Hindlimb muscle (tissue), 1 donor: ENCODE measurements at places on chromosomes 12 and 14. TPM values are rescaled to one million over a fixed set of nuclear protein-coding genes. Genes with fewer than 3 reads are reported as not detected.

GRCh38 chr12:67498991-67499390, 149.6 kb upstream of the DYRK2 start:
- DNase-seq: no peak

DNA sequence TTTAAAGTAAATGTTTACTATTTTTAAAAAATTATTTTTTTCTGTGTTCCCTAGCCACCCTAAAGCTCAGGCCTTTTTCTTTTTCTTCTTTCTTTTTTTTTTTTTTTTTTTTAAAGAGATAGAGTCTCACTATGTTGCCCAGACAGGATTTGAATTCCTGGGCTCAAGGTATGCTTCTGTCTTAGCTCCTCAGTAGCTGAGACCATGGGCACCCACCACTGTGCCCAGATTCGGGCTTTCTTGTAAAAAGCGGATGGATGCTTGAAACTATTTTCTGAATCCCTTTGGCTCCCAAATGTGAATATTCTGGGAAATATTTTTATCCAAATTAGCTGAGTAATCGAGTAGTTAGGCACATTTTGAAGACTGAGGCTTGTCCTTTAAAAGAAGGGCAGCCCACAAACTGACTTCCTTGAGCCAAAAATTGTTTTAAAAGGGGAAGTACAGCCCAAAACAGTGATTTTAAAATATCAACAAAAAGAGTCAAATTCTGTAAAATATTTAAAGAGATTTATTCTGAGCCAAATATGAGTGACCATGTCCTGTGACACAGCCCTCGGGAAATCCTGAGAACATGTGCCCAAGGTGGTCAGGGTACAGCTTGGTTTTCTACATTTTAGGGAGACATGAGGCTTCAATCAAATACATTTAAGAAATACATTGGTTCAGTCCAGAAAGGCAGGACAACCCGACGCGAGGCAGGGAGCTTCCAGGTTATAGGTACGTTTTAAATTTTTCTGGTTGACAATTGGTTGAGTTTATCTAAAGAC, 28.8 kb upstream of the HIGD1C start:
- no peak for DNase-seq

GRCh38 chr12:124820199-124820598, 43.5 kb downstream of the SCARB1 start:
- DNase-seq: no peak

GRCh38 chr12:44313188-44313587, 477.3 kb downstream of the TMEM117 start:
- DNase-seq: no peak

DNA sequence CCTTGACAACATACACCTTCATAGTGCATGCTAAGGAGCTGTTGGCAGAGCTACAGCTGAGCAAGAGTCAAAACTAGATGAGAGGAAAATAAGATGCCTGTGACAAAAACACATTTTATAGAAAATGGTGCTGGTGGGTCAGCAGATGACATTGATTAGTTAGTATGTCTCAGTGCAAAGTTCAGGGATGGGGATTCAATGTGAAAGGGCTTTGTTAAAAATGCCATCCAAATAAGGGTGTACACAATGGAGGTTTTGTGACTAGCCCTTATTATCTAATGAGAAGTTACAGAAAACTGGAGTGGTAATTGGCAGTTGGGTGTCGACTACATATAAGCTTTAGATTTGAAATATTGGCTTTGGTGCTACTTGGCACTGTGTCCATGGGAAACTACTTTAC, 169.0 kb downstream of the MON2 start:
- DNase-seq: no peak

- DNase-seq: no peak
These were observed 2.1 kb upstream of the YY1 start for GRCh38 chr14:100236881-100237280.

- DNase-seq: no peak
These were observed 234.4 kb upstream of the CLEC14A start for GRCh38 chr14:38490273-38490672.

- DNase-seq: peak; percentile 20
These were observed 457.0 kb downstream of the PCNX1 start for GRCh38 chr14:71363946-71364925.

GRCh38 chr14:23828616-23829015, 125.0 kb upstream of the DHRS4 start:
- no peak for DNase-seq

- DNase-seq: no peak
These were observed 115.7 kb downstream of the DIO2 start for GRCh38 chr14:80095623-80096022.

- DNase-seq: no peak
These were observed 57.1 kb downstream of the VWF start for GRCh38 chr12:6067152-6067916.

GRCh38 chr12:109939504-109939903, 39.4 kb downstream of the TCHP start:
- DNase-seq: no peak

DNA sequence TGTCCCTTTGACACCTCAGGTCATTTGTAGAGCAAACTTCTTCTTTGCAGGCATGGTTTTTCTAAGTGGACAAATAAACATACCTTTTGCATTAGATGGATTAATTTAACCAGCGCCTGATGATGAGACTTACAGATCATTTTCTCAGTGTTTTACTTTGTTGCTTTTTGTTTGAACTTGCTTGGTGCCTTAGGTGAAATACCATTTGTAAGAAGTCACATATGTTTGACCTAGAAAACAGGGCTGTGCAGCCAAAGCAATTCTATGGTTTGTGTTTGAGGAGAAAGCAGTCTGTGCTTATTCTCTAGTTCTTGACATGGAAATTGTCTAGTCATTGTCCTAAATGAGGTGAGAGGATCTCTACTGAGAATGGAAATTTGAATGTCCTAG, 111.1 kb downstream of the DIP2B start:
- no peak for DNase-seq

GRCh38 chr12:26642361-26642760, 190.6 kb downstream of the ITPR2 start:
- no peak for DNase-seq

GRCh38 chr12:105316931-105317852, 13.3 kb upstream of the C12orf75 start:
- DNase-seq: no peak

- DNase-seq: no peak
These were observed 42.9 kb upstream of the SINHCAF start for GRCh38 chr12:31368666-31369361.

GRCh38 chr12:15152456-15152855, 68.8 kb downstream of the RERG start:
- DNase-seq: no peak

GRCh38 chr12:67692966-67693365, 44.4 kb downstream of the DYRK2 start:
- no peak for DNase-seq

DNA sequence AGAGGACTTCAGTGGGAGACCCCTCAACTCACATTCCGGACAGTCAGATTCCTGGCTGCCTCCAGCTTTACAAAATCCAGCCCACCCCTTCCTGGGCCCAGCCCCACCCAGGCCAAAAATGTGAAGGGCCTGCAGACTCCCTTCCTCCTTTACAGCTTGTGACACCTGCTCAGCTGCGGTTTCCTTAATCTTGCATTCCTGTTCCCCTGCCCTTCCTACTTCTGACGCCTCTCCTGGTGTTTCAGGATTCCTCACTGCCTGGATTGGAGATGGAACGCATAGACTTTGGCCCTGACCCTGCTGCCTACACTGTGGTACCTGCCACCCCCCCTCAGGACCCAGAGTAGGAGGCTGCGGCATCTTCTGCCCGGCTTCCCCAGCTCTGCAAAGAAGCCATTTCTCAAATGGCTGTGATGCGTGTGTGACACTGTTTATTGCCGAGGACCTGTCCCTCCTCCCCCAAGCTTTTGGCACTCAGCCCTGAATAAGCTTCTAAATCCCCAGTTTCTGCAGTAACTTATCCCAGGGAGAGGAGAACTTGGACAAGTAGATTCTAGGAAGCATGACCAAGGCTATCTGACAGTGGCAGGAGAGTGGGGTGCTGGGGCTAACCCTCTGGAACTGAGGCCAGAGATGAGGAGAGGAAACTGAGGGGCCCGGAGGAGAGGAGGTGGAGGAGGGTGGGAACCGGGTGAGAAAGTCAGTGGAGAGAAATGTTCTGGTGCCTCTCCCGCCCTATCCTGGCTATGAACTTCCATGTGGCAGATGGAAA, 24.9 kb upstream of the BCDIN3D start:
- DNase-seq: no peak

- no peak for DNase-seq
These were observed at the start of gene LBHD2 for GRCh38 chr14:103084021-103084919. LBHD2 (plus strand) TSS chr14:103084210; CDS start chr14:103086013, 1,803 bp downstream.

DNA sequence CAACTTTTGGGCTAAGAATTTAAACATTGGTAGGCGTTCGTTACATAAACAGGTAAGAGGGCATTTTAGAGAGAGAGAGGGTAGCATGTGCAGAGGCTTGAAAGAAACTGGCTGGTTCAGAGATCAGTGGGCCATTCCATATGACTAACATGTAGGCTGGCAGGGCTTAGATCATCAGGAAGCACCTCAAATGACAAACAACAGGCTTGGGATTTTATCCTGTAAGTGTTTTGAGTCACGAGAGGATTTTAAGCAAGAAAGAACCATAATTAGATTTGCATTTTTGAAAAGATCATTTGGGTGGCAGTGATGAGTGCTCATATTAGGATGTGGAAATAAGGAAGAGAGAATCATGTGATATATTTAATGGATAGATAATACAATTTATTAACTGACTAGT, 8.7 kb upstream of the PLEKHA5 start:
- no peak for DNase-seq

- no peak for DNase-seq
These were observed 416.2 kb downstream of the SOX5 start for GRCh38 chr12:23533265-23533664.

DNA sequence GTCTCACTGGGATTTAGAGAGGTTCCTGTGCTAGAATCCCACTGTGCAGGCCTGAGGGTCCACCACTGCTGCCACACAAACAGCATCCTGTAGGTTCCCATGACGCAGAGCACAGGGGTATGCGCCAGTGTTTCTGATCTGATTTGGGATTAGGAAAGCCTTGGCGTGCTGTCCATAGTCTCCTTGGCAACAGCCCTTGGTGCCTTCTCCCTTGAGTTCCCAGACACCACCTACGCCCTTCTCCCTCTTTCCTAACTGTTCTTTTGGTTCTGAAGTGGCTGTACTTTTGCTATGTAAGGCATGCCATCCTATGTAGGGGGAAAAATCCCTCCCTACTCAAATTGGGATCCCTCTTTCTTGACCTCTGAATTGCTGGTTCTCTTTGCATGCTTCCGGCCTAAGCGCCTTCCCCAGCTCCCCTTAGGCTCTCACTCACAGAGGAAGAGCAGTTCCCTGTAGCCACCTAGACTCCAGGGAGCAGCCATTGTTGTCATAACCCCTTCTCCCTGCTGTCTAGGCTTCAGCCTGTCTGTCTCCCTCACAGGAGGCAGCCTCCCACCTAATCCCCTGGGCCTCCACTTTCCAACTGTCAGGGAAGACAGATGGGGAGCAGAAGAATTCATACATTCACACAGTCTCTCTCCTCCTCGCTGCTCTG, 14.8 kb upstream of the RIC8B start:
- DNase-seq: no peak

DNA sequence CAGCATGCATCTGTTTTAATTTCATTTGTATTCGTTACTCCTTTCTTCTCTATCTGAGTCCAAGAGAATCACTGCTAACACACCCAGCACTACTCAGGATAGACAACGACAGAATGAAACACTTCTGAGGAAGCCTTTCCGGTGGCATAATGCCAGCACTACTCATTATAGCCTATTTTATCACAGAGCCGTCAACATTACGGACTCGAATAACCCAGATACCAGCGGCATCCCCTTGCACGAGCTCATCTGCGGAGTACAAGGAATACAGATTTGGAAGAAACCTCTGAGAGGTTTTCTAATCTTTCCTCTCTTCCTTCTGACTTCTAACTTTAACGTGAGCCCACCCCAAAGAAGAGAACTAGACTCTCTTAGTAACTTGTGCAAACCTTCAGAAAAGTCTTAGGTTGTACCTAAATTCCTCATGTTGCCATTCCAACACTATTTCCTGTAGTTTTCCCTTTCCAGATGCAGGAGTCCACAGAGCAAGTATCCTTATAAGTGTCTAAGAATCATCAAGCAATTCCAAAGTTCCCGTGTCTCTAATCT, 248.1 kb downstream of the APAF1 start:
- DNase-seq: no peak

- DNase-seq: no peak
These were observed 21.8 kb downstream of the SLC15A4 start for GRCh38 chr12:128801879-128802391.

DNA sequence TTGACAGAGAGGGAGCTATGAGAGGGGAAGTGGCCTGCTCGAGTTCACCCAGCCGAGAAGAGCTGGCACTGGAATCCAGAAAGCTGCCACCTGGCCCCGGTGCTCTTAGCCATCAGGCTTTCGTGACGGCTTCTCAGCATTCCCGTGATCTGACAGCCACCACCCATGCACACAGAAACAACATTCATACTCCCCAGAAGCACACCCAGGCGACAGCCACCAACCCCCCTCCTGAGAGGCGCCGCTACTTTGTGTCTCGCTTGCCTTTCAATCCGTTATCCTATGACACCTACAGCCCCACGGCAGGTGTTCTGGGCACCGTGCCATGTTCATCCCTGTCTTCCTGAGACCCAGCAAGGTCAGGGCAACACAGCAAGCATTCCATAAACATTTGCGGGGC, 31.4 kb downstream of the PSMC1 start:
- DNase-seq: no peak

- DNase-seq: peak; percentile 17
These were observed 105.8 kb upstream of the SINHCAF start for GRCh38 chr12:31431721-31432240.

GRCh38 chr12:94563286-94563685, 87.1 kb downstream of the TMCC3 start:
- peak; percentile 36 for DNase-seq

Gene SLC2A14
- 0.59 TPM for polyA plus RNA-seq

Gene DAD1
- 108 TPM for polyA plus RNA-seq

Gene CEP170B
- polyA plus RNA-seq: 1.8 TPM

Gene OTOGL
- 0.44 TPM for polyA plus RNA-seq

Gene CMKLR1
- 4.5 TPM for polyA plus RNA-seq

Gene NANOG
- 0.61 TPM for polyA plus RNA-seq

Gene RASSF9
- polyA plus RNA-seq: 1.8 TPM

Gene TAS2R30
- polyA plus RNA-seq: 0.14 TPM

Gene ACOT4
- 0.44 TPM for polyA plus RNA-seq

Gene POTEM
- not detected for polyA plus RNA-seq

Gene FOXA1
- polyA plus RNA-seq: 0.27 TPM

Gene FAM90A1
- 1.0 TPM for polyA plus RNA-seq

Gene CDKL1
- polyA plus RNA-seq: 7.2 TPM

Gene STAC3
- polyA plus RNA-seq: 476 TPM

Gene PAX9
- 0.23 TPM for polyA plus RNA-seq

Gene SOX5
- polyA plus RNA-seq: 1.6 TPM

Gene CPNE6
- polyA plus RNA-seq: not detected

Gene KCNA5
- 2.5 TPM for polyA plus RNA-seq

Gene TSPAN11
- 5.9 TPM for polyA plus RNA-seq
